ENCODE measurements at places on chromosomes 7 and 10. TPM values are rescaled to one million over a fixed set of nuclear protein-coding genes. Genes with fewer than 3 reads are reported as not detected.

GRCh38 chr7:107876916-107877315 is 14.1 kb upstream of the DLD start:
- H3K36me3 ChIP-seq: no peaks in the 10 kb centered on the region
- peaks cover 10% of the 10 kb centered on the region for H3K27me3 ChIP-seq
- no peak overlapping the region for H3K4me3 ChIP-seq

GRCh38 chr7:38321515-38321944 is 48.1 kb upstream of the TARP start:
- peak overlapping the region; percentile 64 for H3K27ac ChIP-seq
- no peak for DNase-seq
- H3K4me3 ChIP-seq: peak overlapping the region; percentile 48
- H3K27me3 ChIP-seq: no peaks in the 10 kb centered on the region

The SLC26A4 gene
- 0.17 TPM for total RNA-seq

DNA sequence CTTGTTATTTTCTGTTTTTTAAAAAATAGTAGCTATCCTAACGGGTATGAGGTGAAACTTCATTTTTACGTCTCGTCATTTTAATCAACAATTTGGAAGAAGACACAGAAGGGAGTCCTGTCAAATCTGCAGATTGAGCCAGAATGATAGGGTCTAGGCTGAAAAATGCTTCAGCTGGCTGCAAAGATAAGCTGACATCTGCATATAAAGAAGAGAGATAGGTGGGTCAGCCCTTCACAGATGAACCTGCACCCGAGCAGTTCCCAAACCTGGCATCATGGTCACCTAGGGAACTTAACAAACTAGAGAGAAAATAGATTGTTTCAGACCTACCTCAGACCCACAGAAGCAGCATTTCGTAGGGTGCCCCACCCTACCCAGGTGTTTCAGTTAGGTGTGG is 35.2 kb upstream of the BMPR1A start:
- peaks cover 6% of the 10 kb centered on the region for H3K4me1 ChIP-seq
- no peak overlapping the region for H3K4me3 ChIP-seq
- peaks cover 25% of the 10 kb centered on the region for H3K27me3 ChIP-seq
- no peak for DNase-seq
- no peaks in the 10 kb centered on the region for H3K36me3 ChIP-seq

DNA sequence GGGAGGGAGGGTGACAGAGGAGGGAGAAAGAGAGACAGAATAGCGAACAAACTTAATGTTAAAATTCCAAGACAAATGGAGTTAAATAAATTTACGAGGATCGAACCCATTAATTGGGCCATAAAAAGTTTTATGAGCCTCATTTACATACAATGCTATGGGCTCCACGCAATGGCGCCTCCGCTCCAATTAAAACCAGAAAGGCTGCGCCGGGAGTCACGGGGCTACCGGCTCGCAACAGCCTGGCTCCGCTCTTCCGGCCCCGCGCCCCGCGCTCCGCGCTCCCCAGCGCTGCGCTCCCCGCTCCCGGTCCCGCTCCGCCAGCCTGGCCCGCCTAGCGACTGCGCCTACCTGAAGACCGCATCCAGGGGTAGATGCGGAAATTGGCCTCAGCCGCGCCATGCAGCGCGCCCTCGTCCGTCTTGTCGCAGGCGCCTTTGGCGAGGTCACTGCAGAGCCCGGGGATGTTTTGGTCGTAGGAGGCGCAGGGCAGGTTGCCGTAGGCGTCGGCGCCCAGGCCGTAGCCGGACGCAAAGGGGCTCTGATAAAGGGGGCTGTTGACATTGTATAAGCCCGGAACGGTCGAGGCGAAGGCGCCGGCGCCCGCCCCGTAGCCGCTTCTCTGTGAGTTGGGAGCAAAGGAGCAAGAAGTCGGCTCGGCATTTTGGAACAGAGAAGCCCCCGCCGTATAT is 513 bp downstream of the HOXA7 start:
- no peak overlapping the region for H3K4me3 ChIP-seq
- H3K36me3 ChIP-seq: no peaks in the 10 kb centered on the region
- peaks cover 35% of the 10 kb centered on the region for H3K4me1 ChIP-seq
- H3K27me3 ChIP-seq: peaks cover 88% of the 10 kb centered on the region

DNA sequence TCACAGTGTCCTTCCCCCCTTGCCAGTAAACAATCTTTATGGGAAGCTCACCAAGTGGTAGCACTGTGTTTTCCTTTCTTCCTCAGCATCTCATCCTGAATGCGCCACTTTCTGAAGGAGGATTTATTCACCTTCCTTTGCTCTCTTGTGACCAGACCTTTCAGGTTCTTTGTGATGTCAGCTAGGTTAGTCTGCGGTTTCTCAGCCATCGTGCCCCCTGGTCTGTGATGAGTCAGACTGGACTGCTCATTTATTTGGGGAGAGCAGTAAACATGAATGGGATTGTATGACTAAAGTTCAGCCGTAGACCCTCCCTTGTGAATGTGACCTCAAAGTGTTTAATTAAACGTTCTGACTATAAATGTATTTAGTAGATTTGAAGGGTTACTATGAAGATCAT is 235.1 kb upstream of the CELF2 start:
- DNase-seq: no peak
- no peak overlapping the region for H3K27ac ChIP-seq
- no peaks in the 10 kb centered on the region for H3K36me3 ChIP-seq
- H3K4me3 ChIP-seq: no peak overlapping the region
- H3K27me3 ChIP-seq: peaks cover 2% of the 10 kb centered on the region

The TMEM139 gene
- total RNA-seq: 1.1 TPM

DNA sequence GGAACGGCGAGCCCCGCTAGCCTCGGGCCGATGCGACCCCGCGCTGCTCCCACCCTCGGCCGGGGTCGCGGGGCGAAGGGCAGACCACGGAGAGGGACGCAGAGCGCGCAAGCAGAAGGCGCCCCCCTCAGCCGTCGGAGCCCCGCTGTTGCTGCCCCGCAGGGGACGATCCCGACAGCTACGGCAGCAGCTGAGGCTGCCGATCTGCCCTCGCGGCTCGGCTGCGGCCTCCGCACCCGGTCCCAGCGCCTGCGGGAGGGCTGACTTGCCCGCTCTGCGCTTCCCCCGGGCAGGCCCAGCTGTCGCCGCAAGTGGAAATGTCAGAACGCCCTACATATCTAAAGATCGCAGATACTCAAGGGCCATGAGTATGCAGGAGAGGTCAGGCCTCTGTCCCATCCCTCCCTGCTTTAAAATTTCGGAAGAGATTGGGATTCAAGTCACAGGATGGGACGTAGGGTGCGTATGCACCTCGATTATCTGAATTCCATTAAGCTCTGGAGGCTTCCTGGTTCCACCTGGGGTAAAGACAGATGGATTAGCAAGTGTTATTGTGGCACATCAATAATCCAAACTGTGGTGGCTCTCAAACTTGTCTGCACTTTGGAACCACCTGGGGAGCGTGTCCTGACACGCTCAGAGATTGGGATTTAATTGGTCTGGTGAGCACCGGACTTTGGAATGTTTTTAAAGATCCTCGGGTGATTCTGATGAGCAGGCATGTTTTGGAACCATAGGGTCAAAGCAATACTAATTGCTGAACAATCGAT is at the start of gene CRPPA:
Gene CRPPA, minus strand, starts transcription at position 206 of the 770 bp plus-strand sequence. CDS start 216 bp downstream, outside the sequence.
- H3K4me1 ChIP-seq: peaks cover 15% of the 10 kb centered on the region
- peaks cover 2% of the 10 kb centered on the region for H3K27me3 ChIP-seq
- peak within 1 kb of the TSS; percentile 97 for H3K27ac ChIP-seq
- H3K4me3 ChIP-seq: peak within 1 kb of the TSS; percentile 90
- DNase-seq: peak; percentile 71

GRCh38 chr10:93028883-93029282 is 31.7 kb upstream of the CYP26C1 start:
- H3K27me3 ChIP-seq: no peaks in the 10 kb centered on the region
- H3K27ac ChIP-seq: no peak overlapping the region
- no peak for DNase-seq
- no peaks in the 10 kb centered on the region for H3K4me1 ChIP-seq
- H3K36me3 ChIP-seq: peaks cover 2% of the 10 kb centered on the region
- H3K4me3 ChIP-seq: no peak overlapping the region

The GPR26 gene
- total RNA-seq: not detected

The BET1 gene
- total RNA-seq: 22.0 TPM

- no peaks in the 10 kb centered on the region for H3K4me1 ChIP-seq
- H3K27ac ChIP-seq: no peak overlapping the region
- H3K36me3 ChIP-seq: no peaks in the 10 kb centered on the region
- peaks cover 2% of the 10 kb centered on the region for H3K27me3 ChIP-seq
These were observed 26.3 kb downstream of the NPTX2 start for GRCh38 chr7:98643236-98643985.

GRCh38 chr10:93030409-93030808 is 30.2 kb upstream of the CYP26C1 start:
- DNase-seq: no peak
- H3K36me3 ChIP-seq: peaks cover 2% of the 10 kb centered on the region
- H3K27ac ChIP-seq: no peak overlapping the region
- H3K27me3 ChIP-seq: no peaks in the 10 kb centered on the region
- H3K4me1 ChIP-seq: no peaks in the 10 kb centered on the region

The OPALIN gene
- total RNA-seq: not detected

The CDHR1 gene
- total RNA-seq: 1.7 TPM

GRCh38 chr7:22610951-22611757 is 111.2 kb upstream of the STEAP1B start:
- H3K36me3 ChIP-seq: peaks cover 2% of the 10 kb centered on the region
- DNase-seq: no peak
- H3K27me3 ChIP-seq: peaks cover 40% of the 10 kb centered on the region
- peaks cover 4% of the 10 kb centered on the region for H3K4me1 ChIP-seq
- H3K4me3 ChIP-seq: no peak overlapping the region

DNA sequence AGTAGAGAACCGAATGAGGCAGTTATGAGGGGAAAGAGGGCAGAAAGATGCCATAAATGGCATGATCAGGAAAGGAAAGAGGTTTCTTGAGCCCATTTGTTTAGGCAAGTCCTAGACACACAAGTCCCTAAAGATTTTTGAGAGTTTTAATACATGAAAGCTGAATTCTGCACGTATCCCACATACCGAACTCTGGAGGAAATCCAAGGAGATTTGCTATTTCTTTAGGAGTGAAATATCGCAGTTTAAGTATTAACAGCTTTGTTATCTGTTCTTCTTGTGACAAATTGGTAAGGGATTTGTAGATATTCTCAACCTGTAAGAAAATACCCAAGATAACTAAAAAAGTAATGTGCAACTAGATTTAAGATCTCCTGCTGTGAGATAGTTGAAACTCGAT is 23.7 kb upstream of the CUBN start:
- no peaks in the 10 kb centered on the region for H3K27me3 ChIP-seq
- H3K4me3 ChIP-seq: no peak overlapping the region
- H3K27ac ChIP-seq: no peak overlapping the region

GRCh38 chr7:48424731-48425130 is 253.5 kb downstream of the ABCA13 start:
- H3K4me3 ChIP-seq: no peak overlapping the region
- peaks cover 2% of the 10 kb centered on the region for H3K27me3 ChIP-seq
- no peak for DNase-seq
- H3K4me1 ChIP-seq: peaks cover 2% of the 10 kb centered on the region

- no peak overlapping the region for H3K4me3 ChIP-seq
- no peaks in the 10 kb centered on the region for H3K36me3 ChIP-seq
- no peak for DNase-seq
- H3K27me3 ChIP-seq: peaks cover 2% of the 10 kb centered on the region
These were observed 555.3 kb upstream of the CELF2 start for GRCh38 chr10:10462151-10462941.

Data from activated naive CD8-positive, alpha-beta T cell treated with anti-CD3 and anti-CD28 coated beads, Interleukin-2, amount 10 ng/mL, durations not matched to agents 7 days and 5 days (primary cell).